ENCODE measurements at places on chromosomes 7 and 10.

DNA sequence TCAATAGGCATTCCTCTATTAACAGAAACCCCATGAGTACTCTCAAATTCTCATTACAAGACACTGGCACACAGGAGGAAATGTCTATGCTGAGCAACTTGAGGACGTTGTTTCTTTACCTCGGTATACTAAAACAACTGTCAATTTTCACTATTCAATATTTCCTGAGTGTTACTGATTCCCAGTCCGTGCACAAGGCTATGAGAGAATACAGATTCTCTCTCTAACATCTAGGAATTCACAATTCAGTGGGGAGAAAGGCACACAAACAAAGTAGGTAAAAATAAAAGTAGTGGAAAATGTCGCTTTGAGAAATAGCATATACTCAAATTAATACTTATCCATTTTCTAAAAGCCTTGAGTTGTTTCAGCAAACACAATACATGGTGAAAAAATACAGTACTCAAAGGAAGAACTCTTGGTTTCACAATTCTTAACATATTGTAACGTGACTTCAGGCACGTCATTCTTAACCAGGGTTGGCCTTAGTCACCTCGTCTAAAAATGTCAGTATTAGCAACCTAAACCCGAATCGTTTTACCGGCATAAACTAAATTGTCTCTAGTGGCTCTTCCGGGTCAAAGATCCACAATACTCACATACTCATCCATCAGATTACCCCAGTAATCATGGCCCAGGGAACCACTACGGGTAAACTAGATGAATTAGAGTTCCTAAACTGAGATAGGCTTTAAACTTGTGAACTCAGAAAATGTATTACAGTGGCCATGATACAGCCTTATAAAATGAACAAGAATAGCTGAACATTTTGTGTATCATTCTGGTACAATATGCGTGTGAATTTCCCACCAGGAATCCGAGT, 1.5 kb downstream of the IPMK start:
- no peak for DNase-seq

- no peak for DNase-seq
Observed at GRCh38 chr7:140229101-140229525, 52.3 kb upstream of the KDM7A start.

DNA sequence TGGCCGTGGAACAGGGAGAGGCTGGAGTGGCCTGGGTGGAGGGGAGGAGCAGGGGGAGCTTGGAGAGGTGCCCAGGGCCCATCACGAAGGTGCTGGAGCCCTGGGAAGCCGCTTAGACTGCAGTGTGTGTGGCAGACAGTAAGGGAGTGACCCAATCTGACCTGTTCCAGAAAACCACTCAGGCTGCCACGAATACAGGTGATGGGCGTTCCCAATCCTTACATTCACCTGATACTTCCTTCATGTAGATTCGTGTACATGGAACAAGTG, 161.7 kb downstream of the SVIL start:
- DNase-seq, result no peak

- no peak for DNase-seq
Observed at GRCh38 chr10:110083884-110084283, 76.1 kb downstream of the ADD3 start.

- DNase-seq, result no peak
Observed at GRCh38 chr10:75941223-75941801, 509.9 kb downstream of the LRMDA start.

- no peak for DNase-seq
Observed at GRCh38 chr7:116200963-116201362, 9.4 kb upstream of the TES start.

DNA sequence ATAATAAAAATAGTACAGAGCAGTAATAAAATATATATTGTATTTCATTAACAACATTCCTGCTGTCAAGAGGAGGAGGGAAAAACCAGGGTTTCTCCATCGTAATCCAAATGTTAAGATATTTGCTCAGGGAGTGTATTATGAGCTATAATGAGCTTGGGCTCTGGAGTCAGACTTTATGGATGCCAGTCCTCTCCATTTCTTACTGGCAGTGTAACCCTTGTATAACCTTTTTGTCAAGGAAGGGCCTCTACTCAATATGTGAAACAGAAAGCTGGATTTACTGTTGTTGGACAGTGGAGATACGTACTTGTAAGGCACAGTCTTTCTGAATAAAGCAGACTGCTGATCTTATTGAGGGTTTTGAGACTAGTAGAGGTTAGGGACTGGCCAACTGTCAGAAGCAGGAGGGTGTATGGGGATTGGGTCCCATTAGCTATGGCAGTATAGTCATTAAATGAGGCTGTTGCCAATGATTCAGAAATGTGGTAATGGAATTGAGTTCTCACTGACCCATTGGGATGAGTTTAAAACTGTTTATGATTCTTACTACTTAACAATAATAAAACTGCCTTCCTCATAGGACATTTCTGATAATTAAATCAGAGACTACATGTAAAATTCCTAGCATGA, 56.5 kb downstream of the ZNF277 start:
- no peak for DNase-seq

- no peak for DNase-seq
Observed at GRCh38 chr10:104589431-104589830, 51.7 kb upstream of the SORCS3 start.

GRCh38 chr7:43113622-43114457, 1.4 kb downstream of the HECW1 start:
- DNase-seq, result no peak

GRCh38 chr7:36311539-36311938, 78.1 kb upstream of the ANLN start:
- DNase-seq, result no peak

- DNase-seq, result no peak
Observed at GRCh38 chr7:103711413-103711812, 265.4 kb upstream of the SLC26A5 start.

DNA sequence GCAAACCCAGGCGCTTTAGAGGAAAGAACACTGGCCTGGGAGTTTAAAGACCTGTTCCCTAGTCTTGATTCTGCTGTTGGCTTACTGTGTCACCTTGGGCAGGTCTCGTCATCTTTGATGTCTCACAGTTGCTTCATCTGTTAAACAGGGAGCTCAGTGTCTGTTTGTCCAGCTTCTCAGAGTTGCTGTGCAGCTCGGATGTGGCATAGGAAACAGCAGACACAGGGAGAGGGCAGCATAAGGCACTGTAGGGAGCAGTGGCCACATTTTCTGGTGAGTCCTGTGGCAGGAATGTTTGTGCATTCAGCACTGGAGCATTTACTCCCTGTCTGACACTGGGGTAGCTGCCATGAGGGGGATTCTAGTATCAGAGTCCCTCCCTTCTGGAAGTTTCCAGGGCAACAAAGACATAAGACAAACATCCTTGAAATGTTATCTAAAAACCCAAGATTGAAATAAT, 2.0 kb downstream of the REPIN1 start:
- no peak for DNase-seq

GRCh38 chr7:3039787-3040186, 3.9 kb downstream of the CARD11 start:
- DNase-seq, result no peak

DNA sequence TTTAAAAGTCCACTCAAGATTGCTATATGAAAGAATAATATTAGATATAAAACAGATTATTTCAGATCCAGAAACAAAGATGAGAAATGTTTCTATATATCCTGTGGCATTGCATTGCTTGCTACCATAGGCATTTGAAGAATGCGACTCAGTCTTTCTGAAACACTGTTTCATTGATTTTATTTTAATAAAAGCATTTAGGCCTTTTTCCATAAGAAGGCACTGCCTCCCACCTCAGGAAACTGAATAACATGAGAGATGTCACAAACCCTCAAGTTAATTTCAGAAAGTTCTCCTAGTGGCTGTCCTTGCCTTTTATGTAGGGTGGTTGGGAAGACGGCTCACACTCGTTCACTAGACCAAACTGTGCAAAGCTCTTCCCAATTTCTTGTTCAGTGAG, 23.3 kb downstream of the PRPS1L1 start:
- DNase-seq, result no peak

DNA sequence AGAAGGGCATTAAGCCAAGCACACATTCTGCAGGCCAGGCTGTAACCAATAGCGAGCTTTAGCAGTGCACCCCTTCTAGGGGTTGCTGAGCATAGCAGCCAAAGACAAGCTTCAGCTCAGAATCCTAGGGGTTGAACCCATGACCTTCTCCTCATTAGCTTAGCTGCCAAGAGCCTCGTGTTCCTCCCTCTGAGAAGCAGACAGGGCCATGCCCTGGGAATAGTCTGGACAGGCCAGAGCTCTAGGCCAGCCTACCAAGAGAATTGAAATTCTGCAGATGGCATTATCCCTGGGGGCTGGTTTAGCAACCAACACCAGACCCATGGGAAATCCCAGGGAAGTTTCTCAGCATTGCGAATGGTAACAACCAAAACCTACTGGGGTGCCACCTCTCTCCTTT, 77.2 kb downstream of the PLXNA4 start:
- DNase-seq, result no peak

DNA sequence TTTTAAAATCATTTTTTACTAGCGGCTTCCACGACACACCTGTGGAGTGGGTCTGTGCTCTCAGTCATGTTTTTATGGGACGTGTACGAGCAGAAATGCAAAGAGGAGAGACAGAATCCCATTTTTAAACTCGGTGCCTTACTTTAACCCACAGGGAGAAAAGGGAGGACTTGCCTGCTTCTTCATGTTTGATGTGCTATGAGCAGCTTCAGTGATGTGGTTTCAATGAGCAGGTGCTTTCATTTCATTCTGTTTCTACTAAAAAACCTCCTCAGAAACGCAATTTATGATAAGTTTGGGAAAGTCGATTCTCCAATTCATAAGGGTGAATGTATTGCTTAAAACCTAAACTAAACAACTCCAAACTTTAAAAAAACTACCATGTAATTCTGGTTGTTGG, 537.2 kb downstream of the GATA3 start:
- no peak for DNase-seq

DNA sequence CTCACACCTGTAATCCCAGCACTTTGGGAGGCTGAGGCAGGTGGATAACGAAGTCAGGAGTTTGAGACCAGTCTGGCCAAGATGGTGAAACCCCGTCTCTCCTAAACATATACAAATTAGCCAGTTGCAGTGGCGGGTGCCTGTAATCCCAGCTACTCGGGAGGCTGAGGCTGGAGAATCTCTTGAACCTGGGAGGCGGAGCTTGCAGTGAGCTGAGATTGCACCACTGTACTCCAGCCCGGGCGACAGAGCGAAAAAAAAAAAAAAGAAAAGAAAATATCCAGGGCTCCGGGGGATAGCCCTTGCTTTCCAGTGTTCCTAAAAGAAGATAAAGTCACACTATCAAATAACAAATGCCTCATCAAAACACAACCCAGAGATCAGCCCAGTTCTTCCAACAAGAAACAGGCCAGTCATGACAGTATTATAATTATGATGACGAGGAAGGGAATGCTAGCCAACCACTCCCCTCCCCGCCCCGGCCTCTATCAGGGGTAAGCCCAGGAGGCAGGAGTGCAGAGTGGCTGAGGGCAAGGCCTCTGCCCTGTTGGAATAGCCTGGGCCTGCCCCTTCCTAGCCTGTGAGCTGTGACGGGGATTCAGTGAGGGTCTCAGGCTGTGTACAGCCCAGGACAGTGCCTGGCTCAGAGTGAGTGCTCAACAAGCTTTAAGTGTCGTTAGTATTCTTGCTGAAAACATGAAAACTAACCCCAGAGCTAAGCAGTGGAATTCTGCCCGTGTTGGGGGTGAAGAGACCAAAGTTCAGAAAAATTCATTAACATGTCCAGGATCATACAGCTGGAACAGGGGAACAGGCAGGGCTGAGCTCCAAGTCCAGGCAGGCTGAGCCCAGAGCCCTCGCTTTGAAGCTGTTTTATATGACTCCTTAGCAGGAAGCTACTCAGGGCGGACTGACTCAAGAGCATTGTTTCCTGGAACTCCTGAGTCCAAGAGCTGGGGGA, 54.3 kb downstream of the FAM241B start:
- no peak for DNase-seq

- DNase-seq, result no peak
Observed at GRCh38 chr10:127243490-127244272, 47.3 kb upstream of the INSYN2A start.

- peak; percentile 39 for DNase-seq
Observed at GRCh38 chr10:88879534-88880281, at the start of gene STAMBPL1. STAMBPL1 (plus strand) TSS chr10:88880245; CDS start chr10:88901709, 21,464 bp downstream.

GRCh38 chr7:148264933-148265557, 325.5 kb upstream of the C7orf33 start:
- no peak for DNase-seq

GRCh38 chr7:29300026-29300480, 105.5 kb downstream of the CHN2 start:
- no peak for DNase-seq

GRCh38 chr7:141073641-141074161, at the start of gene TMEM178B:
TMEM178B (plus strand) TSS chr7:141074064.
- DNase-seq, result no peak

GRCh38 chr7:40986351-40986873, 716.5 kb downstream of the INHBA start:
- no peak for DNase-seq

- DNase-seq, result no peak
Observed at GRCh38 chr7:114133717-114134116, 214.9 kb upstream of the PPP1R3A start.

DNA sequence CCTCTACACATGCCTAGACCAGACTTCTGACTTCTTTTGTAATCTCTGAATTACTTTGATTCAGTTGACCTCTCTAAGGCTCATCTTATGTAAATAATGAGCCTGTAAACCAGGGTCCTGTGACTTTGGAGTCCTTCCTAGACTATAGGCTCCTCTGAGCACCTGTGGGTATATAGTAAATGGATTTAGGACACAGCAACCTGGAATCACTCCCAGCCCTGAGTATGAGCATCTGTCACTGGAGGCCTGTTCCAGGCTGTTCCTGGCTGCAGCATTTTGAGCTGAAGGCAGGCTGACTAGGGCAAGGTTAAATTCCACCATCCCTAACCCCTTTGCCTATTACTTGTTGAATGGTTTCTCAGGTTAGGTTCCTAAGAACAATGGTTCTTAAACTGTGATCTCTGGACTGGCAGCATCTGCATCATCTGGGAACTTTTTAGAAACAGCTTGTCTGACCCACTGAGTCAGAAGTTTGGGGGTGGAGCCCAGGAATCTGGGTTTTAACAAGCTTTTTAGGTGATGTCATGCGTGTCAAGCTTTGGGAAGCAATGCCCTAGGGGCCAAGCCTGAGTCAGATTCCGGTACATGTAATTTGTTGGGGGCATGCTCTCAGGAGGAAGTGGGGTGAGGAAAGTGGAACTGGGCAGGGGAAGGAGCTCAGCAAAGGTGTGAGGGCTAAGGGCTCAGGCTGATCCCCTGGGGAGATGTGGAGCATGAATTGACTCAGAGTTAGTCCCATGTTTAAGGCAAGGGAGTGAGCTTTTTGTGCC, 28.2 kb downstream of the MINDY4 start:
- peak; percentile 86 for DNase-seq

GRCh38 chr7:123210986-123211385, 11.2 kb upstream of the SLC13A1 start:
- no peak for DNase-seq

Measured in GOT3 (cell line).